ENCODE measurements at places on chromosomes 7 and 10.

DNA sequence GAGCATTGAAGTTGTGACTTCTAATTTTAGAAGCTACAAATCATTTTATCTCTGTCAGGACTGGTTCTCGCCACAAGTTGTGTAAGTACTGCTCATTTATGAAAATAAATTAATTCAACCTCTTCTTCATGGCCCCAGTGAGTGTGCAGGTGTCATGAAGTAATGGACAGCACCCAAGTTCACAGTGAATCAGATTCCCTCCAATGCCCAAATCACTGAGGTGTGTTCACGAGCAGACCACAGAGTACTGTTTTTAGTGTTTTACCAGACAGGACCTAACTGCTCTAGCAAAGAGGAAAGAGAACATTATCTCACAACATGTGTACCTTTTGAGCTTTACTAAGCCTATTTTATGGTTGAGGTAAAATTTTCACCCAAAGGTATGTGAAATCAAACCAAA lies 980.0 kb downstream of the CNTNAP2 start:
- no peak for DNase-seq

DNA sequence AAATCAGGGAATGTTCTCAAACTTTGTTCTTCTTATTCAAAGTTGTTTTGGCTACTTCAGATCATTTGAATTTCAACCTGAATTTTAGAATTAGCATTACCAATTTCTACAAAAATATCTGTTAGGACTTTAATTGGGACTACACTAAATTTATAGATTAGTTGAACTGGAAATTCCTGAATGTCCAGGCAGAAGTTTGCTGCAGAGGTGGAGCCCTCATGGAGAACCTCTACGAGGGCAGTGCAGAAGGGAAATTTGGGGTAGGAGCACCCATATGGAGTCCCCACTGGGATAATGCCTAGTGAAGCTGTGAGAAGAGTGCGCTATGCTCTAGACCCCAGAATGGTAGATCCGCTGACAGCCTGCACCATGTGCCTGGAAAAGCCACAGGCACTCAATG lies 22.8 kb upstream of the AGMO start:
- no peak for DNase-seq

DNA sequence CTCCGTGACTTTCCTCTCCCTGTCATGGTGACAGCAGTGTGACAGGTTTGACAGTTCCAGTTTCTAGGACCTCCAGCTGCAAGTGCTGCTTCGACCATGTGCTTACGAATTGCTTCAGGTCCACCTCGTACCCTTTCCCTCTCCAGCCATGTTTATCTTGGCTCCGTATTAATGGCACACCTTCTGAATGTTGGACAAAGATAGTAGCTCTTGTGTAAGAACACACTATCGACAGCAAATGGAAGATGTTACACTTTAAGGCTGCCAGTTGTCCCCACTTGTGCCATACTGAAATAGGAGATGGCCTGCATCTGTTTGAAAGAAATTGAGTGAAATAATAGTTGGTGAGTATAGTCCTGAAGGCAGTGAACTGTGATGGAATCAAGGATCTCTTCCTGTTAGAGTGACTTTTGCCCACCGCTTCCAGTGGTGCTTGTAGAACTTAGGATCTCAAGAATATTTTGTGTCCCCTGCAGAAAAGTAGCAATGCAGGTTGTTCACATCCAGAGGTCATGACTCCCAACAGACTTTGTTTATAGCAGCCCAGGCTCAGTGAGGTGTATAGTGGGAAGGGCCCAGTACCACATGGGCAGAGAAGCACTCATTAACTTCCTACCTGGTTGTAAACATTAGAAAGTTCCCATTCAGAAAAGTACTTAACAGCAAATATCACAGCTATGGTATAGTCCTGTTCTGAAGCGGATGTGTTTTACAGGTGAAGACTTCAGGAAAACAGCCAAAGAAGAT lies 629.7 kb upstream of the GALNT17 start:
- no peak for DNase-seq

GRCh38 chr7:31921047-31921446 lies 149.2 kb downstream of the PDE1C start:
- no peak for DNase-seq

GRCh38 chr7:95126053-95126709 lies 198.2 kb downstream of the PON1 start:
- no peak for DNase-seq

DNA sequence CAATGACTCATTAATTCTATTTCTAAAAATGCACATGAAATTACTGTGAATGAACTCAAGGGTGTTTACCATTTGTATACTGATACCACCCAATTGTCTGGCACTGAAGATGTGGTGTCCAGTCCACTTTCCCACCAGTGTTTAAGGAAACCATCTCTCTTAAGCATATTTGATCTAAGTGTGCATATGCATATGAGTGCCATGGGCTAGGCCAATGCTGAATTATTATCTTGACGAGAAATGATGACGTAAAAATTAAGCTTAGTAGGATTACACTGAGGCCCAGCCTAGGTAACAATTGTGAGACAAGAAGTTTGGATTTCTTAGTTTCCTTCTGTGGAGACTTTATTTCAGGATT lies 59.7 kb downstream of the SVIL start:
- DNase-seq = no peak

- no peak for DNase-seq
Measured at GRCh38 chr7:133102276-133103060, 20.6 kb upstream of the CHCHD3 start.

DNA sequence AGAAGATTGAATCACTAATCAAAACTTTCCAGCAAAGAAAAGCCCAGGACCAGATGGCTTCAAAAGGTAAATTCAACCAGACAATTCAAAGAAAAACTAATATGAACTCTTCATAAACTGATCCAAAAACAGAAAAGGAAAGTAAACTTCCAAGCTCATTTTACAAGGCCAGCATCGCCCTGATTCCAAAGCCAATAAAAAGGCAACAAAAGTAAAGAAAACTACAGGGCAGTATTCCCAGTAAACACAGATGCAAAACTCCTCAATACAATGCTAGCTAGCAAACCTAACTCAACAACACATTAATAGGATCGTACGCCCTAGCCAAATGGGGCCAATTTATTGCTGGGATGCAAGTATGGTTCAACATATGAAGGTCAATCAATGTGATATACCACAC lies 53.1 kb downstream of the RNF32 start:
- no peak for DNase-seq

- no peak for DNase-seq
Measured at GRCh38 chr7:36605261-36606051, 118.8 kb downstream of the AOAH start.

DNA sequence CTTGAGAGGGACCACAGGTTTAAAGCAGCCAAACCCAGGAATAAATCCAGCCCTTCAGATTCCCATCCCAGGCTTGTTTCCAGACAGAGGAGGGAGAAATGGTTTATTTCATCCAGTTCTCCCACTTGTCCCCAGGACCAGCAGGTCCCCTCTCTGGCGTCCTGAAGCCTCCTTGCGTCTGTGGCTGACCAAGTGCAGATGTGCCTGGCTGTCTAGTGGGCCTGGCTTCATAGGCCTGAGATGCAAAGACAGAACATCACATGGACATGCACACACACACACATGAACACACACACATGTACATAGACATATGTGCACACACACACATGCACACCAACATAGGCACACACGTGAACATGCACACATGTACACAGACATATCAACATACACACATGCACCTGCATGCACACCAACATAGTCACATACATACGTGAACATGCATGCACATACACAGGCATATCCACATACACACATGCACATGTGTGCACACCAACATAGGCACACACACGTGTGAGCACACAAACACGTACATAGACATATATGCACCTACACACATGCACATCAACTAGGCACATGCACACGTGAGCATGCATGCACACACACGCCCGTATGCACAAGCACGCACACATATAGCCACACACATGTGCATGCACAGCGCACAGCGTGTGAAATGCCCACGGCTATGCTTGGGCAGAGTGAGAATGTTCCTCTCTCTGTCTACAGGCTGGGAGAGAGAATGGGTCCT lies 10.7 kb downstream of the FOXL3 start:
- no peak for DNase-seq

DNA sequence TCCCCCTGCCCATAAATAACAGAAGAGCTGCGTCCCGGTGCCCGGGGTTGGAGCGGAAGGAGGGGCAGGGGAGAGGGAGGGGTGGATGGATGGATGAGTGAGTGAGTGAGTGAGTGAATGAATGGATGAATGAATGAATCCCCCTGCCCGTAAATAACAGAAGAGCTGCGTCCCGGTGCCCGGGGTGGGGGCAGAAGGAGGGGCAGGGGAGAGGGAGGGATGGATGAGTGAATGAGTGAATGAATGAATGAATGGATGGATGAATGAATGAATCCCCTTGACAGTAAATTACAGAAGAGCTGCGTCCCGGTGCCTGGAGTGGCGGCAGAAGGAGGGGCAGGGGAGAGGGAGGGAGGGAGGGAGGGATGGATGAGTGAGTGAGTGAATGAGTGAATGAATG lies 7.6 kb upstream of the UNCX start:
- DNase-seq = no peak

DNA sequence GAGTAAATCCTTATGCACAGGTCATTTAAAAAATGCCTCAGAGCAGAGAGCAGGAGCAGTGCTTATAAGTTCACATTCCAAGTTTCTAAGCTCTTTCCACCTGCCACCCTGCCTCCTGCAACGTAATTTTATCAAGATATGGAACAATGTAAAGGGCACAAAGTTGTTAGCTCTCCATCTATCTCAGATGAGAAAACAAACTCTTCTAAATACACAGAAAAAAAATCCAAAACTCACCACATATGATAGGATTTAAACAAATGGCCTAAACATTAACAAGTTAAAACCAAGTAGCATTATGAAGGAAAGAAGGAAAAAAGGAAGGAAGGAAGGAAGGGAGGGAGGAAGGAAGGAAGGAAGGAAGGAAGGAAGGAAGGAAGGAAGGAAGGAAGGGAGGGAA lies 1132.8 kb downstream of the GRM8 start:
- DNase-seq = no peak

- no peak for DNase-seq
Measured at GRCh38 chr7:44958645-44959344, 20.0 kb downstream of the MYO1G start.

DNA sequence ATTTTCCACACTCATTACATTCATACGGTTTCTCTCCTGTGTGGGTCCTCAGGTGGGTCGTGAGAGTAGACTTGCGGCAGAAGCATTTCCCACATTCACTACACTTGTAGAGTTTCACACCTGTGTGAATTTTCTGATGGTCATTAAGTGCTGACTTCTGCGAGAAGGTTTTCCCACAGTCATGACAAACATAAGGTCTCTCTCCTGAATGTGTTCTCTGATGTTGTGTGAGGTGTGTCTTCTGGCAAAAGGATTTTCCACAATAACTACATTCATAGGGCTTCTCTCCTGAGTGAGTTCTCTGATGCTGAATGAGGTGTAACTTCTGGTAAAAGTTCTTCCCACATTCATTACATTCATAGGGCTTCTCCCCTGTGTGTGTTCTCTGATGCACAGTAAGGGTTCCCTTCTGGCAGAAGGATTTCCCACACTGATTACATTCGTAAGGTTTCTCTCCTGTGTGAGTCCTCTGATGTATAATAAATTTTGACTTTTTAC lies 15.1 kb downstream of the ZNF12 start:
- no peak for DNase-seq

- no peak for DNase-seq
Measured at GRCh38 chr10:14500172-14500765, 169.5 kb upstream of the FRMD4A start.

DNA sequence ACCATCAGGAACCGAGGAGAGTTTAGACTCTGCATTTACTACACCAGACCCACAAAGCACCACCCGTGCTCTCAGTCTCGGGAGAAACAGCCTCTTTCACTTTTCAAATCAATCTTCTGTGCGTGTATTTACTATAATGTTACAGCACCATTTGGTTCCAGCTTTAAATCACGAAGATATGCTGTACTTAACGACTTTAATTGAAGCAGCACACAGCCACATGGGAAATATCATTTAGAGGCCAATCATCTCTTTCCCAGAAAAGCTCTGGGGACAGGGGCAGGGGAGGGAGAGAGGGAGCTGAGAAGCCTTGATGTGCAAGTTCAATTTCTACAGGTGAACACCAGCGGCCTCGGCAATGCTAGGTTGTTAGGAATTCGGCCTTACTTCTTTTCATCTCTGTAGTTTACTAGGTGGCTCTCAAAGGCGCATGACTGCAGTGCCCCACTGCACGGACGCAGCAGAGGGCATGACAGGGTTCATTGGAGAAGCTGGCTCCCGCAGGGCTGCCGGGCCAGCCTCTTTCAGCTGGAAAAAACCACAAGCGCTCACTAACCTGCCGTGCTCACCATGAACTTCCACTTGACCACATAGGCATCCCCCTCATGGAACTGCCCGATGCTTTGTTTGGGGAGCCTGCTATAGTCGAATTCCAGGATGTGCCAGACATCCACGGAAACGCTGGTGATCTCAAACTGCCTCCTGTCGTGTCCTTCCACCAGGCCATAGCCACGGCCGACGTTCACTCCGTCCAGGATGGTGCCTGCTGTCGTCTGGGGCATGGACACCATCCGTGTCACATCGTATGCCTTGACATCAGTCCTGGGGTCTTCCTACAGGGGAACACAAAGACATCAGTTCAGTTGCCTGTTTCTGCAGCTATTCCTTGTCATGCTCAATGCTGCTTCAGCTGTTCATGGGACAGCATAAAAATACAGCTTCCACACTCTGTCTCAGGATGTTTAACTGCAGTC lies 154.5 kb downstream of the SVIL start:
- no peak for DNase-seq

DNA sequence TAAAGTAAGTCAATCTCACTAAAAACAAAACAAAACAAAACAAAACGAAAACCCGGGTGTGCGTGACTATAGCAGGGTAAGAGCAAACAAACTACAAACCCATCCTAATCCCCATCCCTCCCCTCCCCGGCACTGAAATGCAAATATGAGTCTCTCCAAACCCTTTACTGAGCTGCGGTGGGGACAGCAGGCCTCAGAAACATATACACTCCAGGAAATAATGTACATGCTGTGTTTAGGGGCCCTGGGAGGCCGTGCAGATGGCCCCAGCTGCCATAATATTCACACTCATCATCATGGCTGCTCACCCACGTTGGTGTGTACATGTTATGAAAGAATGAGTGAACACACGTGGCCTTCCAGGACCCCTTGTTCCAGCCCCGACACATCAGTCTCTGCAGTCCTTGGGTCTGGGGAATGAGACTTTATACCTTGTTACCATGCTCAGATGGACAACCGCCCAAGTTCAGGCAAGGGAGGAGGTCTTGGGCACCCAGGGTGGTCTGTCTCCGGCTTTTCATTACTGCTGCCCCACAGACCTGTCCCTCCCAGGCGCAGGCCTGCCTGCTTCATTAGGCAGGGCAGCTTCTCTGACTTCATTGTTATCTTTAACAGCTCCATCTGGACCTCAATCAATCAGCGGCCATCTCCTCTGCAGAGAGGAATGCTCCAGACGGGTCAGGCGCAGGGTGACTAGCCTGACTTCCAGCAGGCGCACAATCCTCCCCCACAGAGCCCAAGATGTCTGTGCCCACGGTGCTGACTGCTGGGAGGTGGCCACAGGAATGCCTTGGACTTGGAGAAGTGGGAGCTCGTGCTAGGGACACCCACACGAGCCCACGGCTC lies 20.6 kb downstream of the HSPA12A start:
- DNase-seq = no peak
